Fibroblast of skin of scalp (primary cell): ENCODE measurements at places on chromosomes 11 and 22.

GRCh38 chr11:86675017-86675416 lies 2.6 kb upstream of the ME3 start:
- DNase-seq = no peak

- DNase-seq = no peak
Observed at GRCh38 chr11:76566811-76567210, 103.7 kb downstream of the LRRC32 start.

- DNase-seq = no peak
Observed at GRCh38 chr11:2570841-2571597, 126.2 kb downstream of the KCNQ1 start.

DNA sequence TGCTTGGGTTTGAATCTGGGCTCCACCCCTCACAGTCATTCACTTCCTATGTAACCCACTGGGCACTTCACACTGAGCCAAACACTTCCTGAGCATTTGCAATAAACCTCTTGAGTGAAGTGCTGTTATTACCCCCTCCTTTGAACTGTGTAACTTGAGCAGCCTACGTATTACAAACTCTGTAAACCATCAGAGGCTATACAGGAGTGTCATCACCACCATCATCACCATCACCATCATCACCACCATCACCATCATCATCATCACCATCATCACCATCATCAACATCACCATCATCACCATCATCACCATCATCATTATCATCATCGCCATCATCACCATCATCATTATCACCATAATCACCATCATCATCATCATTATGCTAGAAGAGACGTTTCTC lies 18.4 kb downstream of the RTL6 start:
- no peak for DNase-seq

DNA sequence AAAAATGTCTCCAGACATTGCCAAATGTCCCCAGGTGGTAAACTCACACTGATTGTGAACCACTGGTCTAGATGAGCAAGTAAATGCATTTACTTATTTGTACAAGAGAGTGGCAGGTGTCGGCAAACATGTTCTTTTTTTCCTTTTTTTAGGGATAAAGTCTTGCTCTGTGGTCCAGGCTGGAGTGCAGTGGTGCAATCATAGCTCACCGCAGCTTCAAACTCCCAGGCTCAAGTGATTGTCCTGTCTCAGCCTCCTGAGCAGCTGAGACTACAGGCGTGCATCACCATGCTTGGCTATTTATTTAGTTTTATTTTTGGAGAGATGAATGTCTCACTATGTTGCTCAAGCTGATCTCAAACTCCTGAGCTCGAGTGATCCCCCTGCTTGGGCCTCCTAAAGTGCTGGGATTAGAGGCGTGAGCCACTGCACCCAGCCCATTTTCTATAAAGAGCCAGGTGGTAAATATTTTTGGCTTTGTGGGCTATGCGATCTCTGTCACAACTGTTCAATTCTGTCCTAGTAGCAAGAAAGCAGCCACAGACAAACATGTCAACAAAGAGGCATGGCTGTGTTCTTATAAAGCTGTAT lies 1.4 kb downstream of the VPREB1 start:
- no peak for DNase-seq

DNA sequence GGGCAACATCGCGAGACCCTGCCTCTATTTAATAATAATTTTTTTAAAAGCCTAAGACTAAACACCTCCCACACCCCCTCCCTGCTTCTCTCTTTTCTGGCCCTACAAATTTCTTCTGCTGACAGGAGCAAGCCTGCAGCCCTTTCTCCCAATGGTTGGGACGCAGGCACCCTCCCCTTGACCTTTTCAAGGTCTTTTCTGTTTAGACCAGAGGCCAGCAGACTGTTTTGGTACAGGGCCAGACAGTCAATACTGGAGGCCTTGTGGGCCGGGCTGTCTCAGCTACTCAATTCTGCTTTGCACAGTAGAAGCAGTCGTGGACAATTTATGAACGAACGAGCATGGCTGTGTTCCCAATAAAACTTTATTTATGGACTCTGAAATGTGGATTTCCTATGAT lies 92.3 kb downstream of the SCN3B start:
- DNase-seq = no peak
